ENCODE measurements at places on chromosomes 6 and 20.

GRCh38 chr20:24357931-24358330 is 111.5 kb upstream of the SYNDIG1 start:
- DNase-seq, result no peak

DNA sequence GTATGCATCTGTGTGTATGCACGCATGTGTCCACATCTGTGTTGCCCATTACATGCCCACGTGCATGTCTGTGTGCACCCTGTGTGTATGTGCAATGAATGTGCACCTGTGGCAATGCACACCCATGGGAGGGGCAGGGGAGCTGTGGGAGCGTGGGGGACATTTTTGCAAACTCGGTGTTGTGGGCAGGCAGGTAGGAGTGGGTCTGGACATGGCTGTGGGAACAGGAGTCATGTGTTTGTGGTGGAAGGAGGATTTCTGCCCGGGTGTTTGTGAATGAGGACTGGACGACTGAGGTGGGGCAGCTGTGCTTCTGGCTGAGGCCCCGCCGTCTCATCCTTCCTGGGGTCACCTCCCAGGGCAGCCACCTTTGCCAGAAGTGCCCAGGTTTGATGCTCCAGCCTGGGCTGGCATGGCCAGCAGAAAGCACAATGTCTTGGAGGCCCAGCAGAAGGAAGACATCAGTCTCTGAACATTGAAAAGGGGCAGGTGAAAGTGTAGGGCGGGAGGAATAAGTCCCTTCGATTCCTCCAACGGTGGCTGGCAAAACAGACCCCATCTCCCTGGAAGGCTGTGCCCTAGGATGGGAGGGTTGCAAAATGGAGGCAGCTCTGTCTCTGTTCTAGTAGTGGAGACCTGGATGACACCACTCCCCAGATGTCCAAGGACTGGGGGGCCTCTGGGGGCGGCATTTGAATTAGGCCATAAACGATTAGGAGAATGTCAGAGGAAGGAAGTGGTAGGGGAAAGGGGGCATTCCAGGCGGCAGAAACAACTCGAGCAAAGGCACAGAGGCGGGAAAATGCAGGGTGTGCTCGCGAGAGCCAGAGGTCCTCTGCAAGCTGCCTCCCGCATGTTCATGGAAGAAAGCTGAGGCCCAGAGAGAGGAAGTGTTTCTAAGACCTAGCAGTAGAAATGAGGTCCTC is 19.1 kb upstream of the ARMC12 start:
- DNase-seq, result no peak

DNA sequence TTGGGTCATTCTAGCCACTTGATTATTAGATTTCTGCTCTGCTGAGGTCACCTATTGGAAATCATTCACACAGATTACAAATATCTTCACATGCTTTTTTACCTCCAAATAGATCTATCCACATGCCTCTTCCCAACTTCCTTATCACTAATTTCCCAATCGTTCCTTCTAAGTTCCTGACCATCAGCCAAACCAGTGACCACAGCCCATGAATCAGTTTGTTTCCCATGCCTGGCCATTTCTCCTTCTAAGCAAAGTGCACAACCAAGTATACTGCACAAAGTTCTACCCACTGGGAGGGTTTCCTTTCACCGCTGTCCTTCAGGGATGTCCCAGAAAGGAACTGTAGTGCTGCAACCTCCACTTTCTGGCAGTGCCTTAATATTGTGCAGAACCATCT is 140.5 kb upstream of the SYNDIG1 start:
- DNase-seq, result no peak

GRCh38 chr20:24487648-24488047 is 18.2 kb downstream of the SYNDIG1 start:
- no peak for DNase-seq
